ENCODE measurements at places on chromosomes 2 and 18.

DNA sequence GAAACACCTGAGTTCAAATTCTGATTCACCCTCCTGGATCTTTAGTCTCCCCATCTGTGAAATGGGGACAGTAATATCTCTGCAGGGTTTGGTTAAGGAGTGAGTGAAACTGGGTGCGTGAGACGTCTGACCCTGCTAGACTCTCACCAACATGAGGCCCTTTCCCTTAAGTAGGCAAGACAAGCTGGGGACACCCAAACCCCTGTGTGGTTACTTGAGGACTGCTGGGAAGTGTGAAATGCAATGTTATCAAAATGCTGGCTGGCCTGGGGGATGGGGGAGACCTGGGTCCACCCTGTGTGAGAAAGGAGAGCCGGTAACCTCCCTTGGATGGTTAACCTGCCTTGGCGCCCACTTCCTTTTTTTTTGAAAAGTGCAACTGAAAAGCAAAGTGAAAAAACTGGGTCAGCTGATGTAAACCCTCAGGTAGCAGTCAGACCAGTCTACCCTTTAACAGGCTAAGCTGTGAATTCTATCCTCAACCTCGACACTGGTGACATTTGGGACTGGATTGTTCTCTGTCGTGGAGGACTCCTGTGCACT is 82.3 kb downstream of the INPP5D start:
- DNase-seq: no peak

DNA sequence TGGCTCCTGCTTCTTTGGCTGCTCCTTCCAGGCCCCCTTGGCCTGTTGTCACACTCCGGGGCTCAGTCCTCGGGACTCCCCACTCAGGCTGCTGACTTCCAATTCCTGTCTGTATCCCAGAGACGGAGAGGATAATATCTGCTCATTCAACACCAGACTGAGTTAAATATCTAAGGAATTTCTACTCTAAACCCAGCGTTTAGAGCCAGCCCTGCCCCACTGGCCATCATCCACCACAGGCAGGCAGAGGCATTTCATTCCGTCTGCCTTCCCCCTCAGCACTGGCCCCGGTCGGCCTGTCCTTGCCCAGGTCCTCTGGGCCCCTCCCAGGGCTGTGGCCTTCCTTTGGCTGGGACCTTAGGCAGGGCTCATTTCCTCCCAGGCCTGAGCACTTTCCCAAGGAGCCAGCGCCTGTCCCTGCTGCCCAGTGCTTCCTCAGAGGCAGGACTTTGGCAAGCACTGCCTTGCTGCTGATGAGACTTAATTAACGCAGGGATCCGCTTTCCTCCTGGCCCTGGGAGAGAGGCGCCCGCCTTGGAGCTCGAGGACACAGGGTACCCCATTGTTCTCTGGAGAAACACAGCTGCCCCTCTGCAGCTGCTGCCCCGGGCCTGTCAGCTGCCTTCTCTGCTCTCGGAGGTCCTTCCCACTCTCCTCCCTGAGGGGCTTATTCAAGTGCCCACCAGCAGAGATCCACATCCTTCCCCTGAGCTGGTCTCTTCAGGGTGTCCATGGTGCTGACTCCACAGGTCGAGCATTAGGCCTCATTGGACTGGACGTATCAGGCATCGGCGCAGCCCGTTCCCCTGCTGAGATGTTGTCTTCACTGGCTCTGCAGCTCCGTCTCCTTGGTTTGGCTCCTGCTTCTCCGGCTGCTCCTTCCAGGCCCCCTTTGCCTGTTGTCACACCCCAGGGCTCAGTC is 42.8 kb downstream of the ATOH8 start:
- DNase-seq: no peak

- DNase-seq: no peak
These were observed 99.8 kb upstream of the NEUROD1 start for GRCh38 chr2:181780047-181780651.

DNA sequence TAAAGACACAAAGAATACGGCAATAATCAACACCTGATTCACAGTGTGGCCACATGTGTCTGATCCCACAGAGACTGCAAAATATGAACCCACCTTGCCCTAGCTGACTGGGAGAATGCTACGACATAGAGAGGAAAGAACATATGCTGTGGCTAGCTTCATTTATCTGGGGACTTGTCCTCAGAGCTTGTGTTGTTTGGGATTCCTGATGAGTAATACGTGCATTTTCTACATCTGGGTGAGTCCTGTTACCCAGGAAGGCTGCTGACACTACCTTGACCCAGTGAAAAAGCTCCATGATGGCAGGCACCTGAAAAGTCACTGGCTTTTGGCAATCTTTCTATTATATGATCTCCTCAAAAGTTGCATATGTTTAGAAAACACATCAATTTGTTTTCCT is 427.7 kb upstream of the LYPD1 start:
- no peak for DNase-seq

DNA sequence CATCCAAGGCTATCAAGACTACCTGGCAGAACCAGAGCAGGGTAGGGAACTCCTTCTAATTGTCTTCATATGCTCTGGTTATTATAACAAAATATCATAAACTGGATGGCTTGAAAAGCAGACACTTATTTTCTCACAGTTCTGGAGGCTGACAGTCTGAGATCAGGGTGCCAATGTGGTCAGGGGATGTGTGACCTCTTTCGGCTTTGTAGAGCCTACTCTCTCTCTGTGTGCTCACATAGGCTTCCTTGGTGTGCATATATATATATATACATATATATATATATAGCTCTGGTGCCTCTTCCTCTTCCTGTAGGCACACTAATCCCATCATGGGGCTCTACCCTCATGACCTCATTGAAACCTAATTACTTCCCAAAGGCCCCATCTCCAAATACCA is 101.6 kb downstream of the ARL6IP6 start:
- no peak for DNase-seq

DNA sequence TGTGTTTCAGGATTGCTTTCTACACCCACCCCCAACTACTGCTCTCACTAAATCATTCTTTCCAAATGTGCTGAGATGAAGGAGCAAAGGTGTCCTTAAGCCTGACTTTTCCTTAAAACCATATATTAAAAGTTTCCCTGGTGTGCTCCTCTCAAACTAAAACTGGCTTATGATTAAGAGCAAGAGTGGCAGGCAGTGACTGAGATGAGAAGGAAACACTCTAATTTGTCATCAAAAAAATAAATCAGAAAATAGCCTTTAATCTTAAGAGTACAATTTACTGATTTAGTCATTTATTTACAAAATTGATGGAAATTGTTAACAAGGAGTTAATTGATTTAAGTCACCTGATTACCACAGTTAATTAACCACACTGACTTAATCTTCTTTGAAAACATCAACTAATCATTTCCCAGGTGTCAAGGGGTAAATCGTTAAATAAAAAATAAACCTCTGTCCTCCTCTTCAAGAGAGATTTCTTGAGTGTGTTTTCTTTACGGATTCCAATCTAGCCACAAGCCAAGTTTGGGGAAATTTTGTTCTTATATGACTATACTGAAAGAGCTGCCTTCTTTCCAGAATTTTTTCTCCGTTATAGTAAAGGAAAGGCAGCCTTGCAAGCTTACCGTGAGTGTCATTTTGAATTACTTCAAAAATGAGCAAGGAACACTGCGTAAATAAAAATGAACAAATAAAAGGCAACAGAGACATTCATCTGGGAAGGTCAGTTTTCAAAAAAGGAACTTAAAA is 17.4 kb downstream of the LRP2 start:
- DNase-seq: no peak

DNA sequence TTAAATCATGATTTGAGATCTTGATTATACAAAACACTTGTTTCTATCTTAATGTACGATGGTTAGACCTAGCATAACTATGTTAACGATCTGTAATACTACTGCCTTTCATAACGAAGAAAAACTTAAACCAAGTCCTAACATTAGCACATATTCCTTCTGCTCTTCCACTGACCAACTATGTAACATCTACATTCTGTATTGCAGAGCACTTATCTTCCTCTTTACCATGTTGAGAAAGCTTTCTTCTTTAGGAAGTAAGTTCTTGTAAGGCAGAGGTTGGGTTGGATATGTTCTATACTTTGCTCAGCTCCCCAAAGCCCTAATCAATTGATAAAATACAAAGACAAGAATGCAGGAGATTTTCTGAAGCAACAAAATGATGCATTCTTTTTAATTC is 7.9 kb upstream of the ZNF407 start:
- DNase-seq: no peak

DNA sequence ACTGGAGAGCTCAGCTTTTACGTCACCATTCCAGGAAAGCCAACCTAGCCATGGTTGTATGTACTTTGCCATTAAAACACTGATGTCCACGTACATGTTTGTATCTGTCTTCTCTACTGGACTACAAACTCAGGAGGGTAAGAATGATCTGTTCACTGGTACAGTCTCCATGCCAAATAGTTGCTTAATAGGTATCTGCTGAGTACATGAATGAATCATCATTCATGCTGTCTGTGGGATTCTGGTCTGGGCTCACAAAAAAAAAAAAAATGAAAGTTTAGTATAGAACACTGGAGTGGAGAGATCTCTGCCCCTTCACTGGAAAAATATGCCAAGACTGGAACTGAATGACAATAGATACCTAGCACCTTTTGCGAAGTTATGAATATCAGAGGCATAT is 102.6 kb upstream of the ITGA4 start:
- no peak for DNase-seq

GRCh38 chr2:102764083-102764482 is 2.3 kb downstream of the TMEM182 start:
- DNase-seq: no peak

GRCh38 chr2:60350791-60351190 is 202.7 kb downstream of the BCL11A start:
- no peak for DNase-seq

All from effector CD8-positive, alpha-beta T cell (primary cell).